ENCODE measurements at places on chromosomes 1 and 21.
A peak's percentile ranks its signal among the peaks of the same experiment; 100 is the strongest.

- DNase-seq, result no peak
These were observed 409.8 kb downstream of the MATN1 start for GRCh38 chr1:30313584-30313983.

- DNase-seq, result no peak
These were observed 10.0 kb upstream of the RYR2 start for GRCh38 chr1:237032029-237032428.

DNA sequence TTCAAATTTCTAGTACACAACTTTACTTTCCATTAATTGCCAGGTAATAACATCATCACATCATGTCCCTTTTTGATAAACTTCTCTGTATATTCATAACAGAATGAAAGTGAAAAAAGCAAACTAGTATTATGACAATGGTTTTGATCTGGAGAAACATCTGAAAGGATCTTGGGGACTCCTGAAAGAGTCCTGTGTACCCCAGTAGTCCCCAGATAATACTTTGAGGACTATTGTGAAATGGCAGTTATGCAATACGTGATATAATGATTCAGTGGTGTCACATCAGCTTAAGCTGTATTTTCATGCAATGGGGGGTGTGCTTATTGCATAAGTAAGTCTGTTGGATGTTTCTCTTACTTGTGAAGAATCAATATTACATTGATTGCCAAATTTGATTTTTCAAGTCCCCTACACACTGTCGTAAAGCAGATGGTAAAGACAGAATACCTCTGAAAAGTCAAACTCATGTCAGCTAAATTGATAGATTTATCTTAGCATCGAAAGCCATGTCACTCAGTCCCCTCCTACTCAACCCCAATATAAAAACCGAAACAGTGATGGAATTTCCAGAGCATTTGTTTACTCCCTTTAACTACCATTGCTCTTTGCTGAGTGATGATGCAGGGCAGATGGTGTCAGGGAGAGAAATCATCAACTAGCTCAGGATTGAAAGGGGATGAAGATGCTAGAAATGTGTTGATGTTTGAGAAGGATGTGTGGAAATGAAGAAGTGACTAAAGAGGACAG is 146.7 kb upstream of the C1orf105 start:
- DNase-seq, result no peak

DNA sequence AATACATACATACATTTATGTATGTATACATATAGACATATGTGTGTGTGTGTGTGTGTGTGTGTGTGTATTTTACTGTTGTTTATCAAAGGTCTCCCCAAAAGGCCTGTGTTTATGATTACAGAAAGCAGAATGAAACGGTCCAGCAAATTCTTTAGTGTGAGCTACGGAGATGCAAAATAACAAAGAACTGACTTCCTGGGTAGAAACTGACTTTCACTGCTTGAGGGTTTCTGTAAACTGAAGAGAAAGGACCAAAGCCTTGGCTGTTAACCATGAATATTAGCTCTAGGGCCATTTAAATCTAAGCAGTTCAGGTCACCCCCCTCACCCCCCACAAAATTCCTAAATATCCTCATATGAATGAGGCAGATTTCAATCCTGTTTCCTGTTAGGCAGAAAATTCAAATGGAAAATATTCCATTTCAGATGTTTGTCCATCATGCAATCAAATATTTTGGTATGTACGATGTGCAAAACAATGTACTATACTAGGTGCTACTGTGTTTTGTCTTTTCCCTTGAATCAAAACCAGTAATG is 213.2 kb downstream of the TGFB2 start:
- DNase-seq, result no peak

GRCh38 chr21:17454315-17455027 is 58.4 kb upstream of the CXADR start:
- DNase-seq, result peak; percentile 48

GRCh38 chr1:205454903-205455335 is 926 bp downstream of the BLACAT1 start:
- no peak for DNase-seq

DNA sequence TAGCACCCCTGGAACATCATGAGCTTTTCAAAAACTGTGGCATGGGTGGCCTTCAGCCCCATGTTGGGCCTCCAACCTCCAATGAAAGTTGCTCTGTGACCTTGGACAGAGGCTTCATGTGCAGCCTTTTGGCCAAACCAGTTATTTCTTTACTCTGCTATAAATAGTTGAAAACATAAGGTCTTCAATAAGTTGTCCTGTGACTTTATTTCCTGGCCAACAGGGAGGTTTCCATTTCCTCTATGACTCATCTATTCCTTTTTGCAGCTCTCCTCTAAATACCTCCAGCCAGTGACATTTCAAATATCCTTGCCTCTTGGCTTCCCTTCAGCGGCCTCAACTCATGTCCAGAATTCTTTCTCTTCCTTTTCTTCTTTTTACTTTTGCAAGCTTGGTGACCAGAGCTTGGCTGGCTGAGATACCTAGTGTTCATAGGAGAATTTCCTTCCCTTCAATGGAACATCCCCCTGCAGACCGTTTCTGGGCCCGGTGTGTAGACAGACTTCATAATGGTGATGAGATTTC is 22.7 kb upstream of the TRIM67 start:
- DNase-seq, result no peak

- DNase-seq, result no peak
These were observed 40.7 kb upstream of the USP24 start for GRCh38 chr1:55255901-55256300.

DNA sequence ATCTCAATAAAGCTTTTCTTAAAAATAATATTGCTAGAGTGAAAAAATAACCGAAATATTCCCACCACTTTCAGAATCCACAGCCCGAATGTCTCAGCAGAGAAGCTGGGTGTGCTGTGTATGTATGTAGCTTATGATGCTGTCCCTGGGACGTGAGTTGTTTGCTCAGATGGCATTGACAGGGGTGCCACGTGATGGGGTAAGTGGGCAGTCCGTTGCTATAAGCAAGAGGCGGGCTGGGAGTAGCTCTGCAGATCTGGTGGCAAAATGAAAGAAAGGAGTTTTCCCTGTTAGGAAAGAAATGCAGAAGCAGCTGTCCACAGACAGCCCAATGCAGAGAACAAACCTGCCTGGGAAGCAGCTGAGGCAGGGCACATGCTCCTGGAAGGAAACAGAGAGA is 3.8 kb upstream of the FAM20B start:
- DNase-seq, result no peak

- DNase-seq, result no peak
These were observed 108.7 kb upstream of the IGSF21 start for GRCh38 chr1:17998889-17999288.

- no peak for DNase-seq
These were observed 348.7 kb downstream of the CHRM3 start for GRCh38 chr1:239735111-239735510.

- no peak for DNase-seq
These were observed 71.9 kb downstream of the CASZ1 start for GRCh38 chr1:10724511-10724910.

GRCh38 chr1:174953285-174954072 is 46.3 kb upstream of the CACYBP start:
- no peak for DNase-seq

DNA sequence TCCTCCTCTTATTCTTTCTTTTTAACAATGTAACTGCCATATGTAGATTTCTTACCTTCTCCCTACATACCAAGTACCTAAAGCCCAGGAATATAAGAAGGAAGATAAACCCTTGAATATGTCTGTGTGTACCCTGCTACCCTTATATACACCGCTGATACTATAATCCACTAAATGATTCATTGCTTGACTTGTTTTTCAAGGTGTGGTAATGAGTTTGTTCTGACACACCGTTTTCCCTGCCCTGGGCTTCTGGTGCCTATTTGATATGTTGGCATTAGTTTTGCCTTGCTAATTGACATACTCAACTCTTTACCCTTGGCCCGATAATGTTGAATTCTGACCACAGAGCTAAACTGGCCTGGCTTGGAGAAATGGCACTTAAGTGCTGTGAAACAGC is 64.3 kb downstream of the IL23R start:
- DNase-seq, result no peak

DNA sequence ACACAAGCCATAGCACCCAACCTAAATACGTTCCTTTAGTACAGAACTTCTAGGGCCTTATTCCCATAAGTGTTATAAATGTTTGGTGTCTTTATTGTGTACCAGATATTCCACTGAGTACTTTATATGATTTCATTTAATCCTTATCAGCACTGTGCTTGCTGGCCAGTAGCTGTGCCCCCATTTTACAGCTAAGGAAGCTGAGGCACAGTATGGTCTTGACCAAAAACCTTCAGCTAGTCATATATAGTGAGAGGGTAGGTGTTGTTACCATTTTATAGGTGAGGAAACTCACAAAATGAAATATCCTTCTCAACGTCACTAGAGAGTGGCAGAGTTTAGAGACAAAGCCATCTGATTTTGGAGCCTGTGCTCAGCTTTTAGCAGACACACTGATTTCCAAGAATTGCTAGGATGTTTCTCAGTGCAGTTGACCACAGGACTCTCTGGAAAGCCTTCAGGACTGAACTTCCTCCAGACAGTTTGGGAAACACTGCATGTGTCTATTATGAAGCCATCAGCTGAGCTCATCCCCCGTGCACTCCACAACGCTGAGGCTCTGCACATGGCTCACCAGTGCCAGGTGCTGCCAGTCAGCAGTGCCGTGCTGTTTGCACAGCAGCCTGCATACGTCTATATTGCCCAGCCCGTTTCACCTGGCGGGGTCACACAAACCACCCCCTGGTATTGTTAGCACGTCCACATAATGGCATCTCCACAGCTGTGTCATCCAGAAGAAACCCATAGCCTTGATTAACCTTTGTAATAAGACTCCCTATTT is 15.4 kb downstream of the NPPA start:
- DNase-seq, result no peak

DNA sequence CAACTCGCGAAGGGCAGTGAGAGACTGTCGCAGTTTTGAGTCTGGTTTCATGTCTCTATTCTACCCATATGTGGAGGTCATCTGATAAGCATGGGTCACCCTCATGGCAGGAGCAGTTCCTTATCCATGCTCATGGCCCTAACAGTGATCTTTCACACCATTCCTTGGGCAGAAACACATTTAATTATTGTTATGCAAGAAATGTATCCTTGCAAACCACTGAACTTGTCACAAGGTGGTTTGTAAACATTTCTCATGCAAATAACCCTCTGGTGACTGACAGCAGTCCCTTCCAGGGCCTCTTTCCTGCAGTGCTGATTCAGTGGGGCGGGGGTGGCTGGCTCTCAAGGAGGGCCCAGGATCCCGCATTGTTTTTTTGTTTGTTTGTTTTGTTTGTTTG is 421.4 kb upstream of the RUNX1 start:
- DNase-seq, result no peak

DNA sequence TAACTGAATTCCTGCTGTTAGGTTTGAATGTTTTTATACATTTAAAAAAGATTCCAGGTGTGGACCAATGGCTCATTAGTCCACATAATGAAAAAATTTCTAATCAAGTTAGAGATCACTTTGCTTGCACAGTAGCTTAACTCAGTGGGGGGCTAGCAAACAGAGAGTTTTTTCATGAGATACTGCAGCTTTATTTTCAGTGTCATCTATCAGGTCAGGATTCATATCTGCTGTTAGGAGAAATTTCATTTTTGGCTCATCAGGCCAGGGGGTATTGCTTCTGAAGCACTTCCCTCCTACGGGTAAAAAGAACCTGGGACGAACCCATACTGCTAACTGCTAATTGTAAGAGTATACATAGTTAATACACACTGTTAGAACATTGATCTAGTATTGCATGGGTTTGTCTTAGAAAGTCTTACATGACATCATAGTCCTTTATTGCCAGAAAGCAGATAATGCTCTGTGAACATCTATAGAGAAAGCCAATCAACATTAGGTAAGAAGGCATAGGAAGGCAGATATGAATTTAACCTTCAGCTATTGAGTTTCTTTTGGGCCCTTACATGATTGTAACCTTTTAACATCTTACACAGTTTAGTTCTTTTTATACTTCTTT is 38.0 kb downstream of the ADGRL2 start:
- no peak for DNase-seq

GRCh38 chr1:200207711-200208126 is 180.2 kb downstream of the NR5A2 start:
- DNase-seq, result no peak
